ENCODE measurements at places on chromosomes 6 and 20.

DNA sequence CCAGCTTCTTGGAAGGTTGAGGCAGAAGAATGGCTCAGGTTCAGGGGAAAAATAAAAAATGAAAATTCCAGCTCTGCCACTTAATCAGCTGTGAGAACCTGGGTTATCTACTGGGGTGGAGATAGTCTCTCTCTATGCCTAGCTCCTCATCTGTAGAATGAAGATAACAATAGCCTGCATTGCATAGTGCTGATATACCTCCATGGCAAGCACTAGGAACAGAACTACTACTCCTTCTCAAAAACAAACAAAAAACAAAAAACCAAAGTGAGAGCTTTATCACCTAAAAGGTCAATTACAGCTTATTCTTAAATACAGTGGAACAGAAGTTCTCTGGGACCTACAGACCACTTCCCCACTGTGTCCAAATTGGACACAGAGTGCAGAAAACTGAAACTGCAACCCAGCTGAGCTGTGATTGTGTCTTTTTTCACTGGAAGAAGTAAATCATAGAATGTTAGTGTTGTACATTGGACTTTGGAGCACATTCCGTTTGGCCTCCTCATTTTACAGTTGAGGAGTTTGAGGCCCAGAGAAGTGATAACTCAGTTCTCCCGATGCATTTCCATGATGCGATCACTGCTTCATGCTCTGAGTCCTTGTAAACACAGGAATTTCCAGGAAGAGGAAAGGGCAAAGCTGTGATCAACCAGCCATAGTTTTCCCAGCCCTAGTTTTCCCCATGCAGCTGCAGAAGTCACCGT lies 23.3 kb downstream of the MTFR2 start:
- DNase-seq = no peak

DNA sequence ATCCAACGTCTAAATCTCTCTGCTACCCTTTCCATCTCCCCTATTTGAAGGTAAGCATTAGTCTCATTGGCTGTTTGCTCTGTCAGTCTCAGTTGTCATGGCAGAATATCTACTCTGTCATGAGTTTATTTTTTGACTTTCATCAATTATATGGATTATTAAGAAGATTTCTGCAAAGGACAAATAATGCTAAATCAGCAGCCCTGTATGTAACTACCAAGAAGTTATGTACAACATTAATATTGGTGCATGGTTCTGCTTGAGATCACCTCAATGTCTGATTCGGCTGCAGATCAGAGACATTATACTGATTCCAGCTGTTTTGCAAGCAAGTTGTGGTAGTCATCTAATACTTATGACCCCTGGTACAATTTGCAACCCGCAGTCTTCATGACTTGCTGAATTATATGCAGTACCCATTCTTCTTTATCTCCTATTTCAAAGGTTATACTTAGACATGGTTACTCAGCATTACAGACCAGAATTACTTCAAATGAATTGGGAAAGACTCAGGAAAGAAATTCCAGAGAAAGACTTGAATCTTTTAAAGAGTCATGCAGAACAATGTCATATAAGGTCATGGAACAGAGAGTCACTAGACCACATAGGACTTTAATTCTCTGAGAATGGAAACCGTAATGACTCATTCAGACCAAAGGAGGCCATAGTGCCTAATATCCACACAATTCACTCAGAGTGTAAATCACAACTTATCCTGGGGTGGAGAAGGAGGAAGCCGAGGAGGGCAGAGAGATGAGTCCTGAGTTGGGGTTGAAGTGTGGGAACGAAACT lies 201.4 kb downstream of the IBTK start:
- DNase-seq = no peak

- DNase-seq = no peak
Observed at GRCh38 chr6:130969791-130970491, 93.1 kb downstream of the EPB41L2 start.

DNA sequence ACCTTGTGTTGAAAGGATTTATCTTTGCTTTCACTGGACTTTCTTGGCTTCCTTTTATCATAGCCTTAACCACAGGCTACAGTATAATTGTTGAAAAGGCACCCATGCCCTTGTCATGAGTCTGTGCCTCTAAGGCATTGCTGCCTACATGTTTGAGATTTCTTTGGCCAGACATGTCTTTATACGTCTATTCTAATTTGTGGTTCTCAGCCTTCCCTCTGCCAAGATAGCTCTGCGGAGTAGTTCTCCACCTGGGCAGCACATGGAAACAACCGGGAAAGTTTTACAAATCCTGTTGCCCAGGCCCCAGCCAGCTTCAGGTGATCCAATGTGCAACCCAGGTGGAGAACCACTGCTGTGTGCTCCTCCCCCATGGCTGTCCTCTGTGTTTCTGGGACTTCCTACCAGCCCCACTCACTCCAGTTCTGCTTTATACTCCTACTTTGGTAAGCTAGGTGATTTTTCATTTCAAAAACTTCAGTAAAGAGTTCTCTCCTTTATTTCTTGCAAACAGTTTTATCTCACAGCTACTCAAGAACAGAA lies 159.6 kb upstream of the MYLIP start:
- DNase-seq = no peak

DNA sequence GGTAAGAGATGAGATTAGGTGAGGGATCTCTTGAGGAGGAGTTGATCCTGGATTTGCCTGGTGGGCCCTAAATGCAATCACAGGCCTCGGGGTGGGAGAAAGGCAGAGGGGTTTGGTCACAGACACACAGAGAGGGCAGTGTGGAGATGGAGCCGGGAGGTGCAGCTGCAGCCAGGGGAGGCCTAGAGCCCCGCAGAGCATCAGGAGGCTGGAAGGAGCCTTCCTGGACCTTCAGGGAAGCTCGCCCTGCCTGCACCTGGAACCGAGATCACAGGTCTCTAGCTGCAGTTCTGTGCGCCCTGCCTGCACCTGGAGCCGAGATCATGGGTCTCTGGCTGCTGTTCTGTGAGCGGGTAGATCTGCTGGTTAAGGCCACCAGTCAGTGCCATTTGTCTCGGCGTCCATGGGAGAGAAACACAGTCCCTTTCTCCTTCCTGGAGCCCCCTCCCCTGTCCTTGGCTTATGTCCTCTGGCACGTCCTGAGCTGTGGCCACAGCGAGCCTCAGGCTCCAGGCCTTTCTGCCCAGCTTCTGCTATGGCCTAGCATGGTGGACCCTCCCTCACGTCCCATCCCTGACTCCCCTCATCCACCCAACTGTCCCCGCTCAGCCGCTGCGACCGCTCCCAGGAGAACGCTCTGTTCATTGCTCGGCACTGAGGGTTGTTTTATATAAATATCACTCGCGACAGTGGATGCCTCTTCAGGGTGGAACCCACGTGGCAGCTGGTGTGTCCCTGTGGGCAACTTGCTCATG lies 112.0 kb downstream of the DACT2 start:
- no peak for DNase-seq

DNA sequence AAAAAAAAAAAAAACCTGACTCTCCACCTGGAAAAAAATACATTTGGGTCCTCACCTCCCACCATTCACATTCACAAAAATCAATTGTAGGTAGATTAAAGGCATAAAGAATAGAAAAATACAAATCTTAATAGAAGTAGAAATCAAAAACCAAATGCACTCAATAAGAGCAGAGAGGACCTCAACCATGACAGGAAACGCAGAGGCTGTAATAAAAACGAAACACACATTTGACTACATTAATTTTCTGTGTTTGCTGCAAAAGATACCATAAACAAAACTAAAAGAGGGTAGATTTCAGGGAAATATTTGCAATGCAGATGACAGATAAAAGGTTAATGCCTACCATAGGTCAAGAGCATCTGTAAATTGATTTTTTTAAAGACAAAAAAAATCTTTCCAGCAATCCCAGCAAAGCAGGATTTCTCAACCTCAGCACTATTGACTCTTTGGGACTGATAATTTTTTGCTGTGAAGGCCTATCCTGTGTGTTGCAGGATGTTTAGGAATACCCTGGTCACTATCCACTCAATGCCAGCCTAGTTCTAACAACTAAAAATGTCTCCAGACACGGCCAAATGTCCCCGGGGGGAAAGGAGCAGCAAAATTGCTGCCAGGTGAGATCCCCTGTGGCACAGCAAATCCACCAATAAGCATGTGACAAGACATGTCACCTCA lies 9.1 kb downstream of the ETV7 start:
- DNase-seq = no peak

DNA sequence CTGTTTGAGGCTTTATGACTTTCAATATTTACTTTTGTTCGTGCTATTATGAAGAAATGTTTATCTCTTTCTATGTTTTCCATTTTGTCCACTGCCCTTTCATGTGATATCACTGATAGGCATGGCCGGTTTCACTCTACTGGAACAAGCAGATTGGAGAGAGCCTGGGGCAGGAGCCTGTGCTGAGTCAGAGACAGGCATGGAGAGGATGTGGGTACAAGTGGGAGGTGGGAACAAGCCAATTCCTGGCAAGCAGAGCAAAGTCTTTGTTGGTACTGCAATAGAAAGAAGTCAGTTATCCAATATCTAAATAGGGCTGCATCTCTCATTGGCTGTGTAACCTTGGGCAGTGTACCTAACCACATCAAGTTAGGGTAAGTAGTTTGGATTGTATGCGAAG lies 545.6 kb upstream of the MAP3K7 start:
- DNase-seq = no peak

- DNase-seq = no peak
Observed at GRCh38 chr20:46985250-46985649, 90.6 kb downstream of the EYA2 start.

- DNase-seq = no peak
Observed at GRCh38 chr20:63889241-63890200, 5.4 kb upstream of the DNAJC5 start.

DNA sequence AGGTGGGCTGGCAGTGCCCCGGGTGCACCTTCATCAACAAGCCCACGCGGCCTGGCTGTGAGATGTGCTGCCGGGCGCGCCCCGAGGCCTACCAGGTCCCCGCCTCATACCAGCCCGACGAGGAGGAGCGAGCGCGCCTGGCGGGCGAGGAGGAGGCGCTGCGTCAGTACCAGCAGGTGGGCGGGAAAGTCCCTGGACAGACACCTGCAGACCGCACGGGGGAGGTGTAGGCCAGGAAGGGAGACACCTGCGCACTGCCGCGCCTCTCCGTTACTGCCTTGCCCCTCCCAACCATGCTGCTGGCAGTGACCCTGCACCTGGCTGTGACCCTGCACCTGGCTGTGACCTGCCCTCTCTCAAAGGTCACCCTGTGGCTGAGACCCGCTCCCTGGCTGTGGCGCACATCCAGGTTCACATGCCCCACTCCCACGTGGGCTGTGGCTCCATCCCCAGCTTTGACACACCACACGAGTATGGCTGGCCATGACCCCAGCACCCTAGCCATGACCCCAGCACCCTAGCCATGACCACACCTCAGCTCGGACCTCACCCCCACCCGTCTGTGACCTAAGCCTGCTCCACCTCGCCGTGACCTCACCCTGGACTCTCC lies 11.6 kb downstream of the RBCK1 start:
- DNase-seq = no peak

DNA sequence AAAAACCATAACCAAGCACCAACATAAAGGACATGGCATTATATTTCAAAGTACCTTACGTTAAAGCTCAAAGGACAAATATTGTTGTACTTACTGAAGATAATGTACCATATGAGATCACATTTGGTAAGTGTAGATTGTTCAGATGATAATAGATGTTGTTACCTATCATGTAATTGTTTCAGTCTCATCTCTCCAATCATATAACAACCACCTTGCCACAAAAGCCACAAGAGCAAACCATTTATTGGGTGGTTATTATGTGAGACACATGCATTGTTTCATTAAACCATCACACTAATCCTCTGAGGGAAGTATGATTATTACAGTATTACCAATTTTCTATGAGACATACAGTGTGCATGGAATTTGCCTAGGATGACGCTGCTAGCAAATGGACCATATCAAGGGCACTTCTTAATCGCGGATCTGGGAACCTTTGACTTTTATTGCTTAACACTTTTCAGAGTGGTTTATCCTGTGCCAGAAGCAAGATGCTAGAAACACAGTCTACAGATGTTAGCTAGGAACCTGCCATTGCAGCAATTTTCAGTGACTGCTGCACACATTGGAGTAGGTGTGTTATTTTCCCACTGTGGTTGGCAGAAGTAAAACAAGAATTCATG lies 149.8 kb upstream of the AKIRIN2 start:
- no peak for DNase-seq

DNA sequence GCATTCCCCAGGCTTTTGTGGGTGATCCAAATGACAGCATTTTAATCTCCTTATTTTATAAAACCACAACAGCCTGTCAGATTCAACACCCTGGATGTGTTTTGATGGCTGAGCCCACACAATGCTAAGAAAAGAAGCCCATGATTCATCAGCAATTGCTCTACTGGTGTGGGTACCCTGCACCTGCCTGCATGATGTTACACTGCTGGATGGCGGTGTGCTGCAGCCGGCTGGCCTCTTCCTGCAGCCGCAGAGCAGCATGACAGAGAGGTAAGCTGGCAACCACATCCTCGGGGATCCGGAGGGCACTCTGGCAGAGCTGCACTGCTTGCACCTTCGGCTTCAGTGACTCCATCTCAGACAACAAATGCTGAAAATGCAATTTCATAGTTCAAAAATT lies 327.5 kb downstream of the SYNE1 start:
- DNase-seq = peak; percentile 33

GRCh38 chr6:149473080-149474052 lies 11.4 kb downstream of the ZC3H12D start:
- no peak for DNase-seq

- DNase-seq = no peak
Observed at GRCh38 chr6:63458480-63459115, 113.7 kb upstream of the LOC128125822 start.

DNA sequence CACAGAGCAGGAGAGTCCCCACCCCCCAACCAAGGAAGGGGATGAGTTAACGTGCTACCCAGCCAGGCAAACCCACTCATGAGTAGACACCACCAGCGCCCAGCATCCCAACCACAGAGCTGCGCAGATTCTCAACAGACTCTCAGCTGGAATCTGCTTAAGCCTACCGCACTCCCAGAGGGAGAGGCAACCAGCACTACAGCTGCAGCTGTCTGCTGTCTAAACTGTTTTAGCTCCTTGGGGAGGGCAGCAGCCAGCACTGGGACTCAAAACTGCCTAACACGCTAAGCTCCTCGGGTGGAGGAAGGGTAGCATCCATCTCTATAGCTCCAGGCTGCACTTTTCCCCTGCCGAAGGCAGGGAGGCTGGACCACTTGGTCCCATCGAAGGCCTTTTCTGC lies 539.8 kb downstream of the EPHA7 start:
- DNase-seq = no peak

- no peak for DNase-seq
Observed at GRCh38 chr20:57580478-57581201, 19.7 kb downstream of the PCK1 start.

DNA sequence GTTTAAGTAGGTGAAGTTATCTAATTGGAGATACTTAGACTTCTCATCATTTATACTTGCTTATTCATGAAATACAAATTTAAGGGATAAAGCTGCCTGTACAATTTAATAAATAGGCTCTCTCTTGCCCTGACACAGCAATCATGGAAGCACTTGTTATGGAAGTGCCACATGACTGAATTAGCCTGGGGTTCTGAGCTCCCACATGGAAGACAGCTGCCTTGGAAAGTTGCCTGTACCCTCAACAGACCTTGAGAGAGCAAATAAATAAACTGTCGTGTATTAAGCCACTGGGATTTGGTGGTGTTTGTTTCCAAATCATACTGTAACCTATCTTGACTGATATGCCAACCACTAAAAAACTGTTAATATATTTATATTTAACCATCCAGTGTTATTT lies 87.0 kb upstream of the RSPO3 start:
- no peak for DNase-seq

Data from stimulated activated CD8-positive, alpha-beta memory T cell treated with anti-CD3 and anti-CD28 coated beads, Interleukin-2, amount 100 ng/mL, for 1 hour (primary cell).